Gastrocnemius medialis (tissue), 4 donors: ENCODE measurements at places on chromosomes 13 and 19. TPM values are rescaled to one million over a fixed set of nuclear protein-coding genes. Genes with fewer than 3 reads are reported as not detected.

GRCh38 chr19:19877724-19878123 lies 12.0 kb downstream of the ZNF253 start:
- no peak overlapping the region for H3K27ac ChIP-seq
- H3K4me1 ChIP-seq: no peaks in the 10 kb centered on the region
- H3K36me3 ChIP-seq: peaks cover 4% of the 10 kb centered on the region
- no peak overlapping the region for H3K4me3 ChIP-seq

Gene ZNF66
- 0.82 TPM for total RNA-seq

Gene PCDH17
- total RNA-seq: 1.4 TPM

Gene CLEC4M
- not detected for total RNA-seq

GRCh38 chr19:45243144-45243732 lies 2.0 kb downstream of the EXOC3L2 start:
- H3K27me3 ChIP-seq: no peaks in the 10 kb centered on the region
- H3K4me3 ChIP-seq: no peak overlapping the region
- no peak overlapping the region for H3K27ac ChIP-seq
- no peaks in the 10 kb centered on the region for H3K36me3 ChIP-seq
- H3K4me1 ChIP-seq: peaks cover 1% of the 10 kb centered on the region

DNA sequence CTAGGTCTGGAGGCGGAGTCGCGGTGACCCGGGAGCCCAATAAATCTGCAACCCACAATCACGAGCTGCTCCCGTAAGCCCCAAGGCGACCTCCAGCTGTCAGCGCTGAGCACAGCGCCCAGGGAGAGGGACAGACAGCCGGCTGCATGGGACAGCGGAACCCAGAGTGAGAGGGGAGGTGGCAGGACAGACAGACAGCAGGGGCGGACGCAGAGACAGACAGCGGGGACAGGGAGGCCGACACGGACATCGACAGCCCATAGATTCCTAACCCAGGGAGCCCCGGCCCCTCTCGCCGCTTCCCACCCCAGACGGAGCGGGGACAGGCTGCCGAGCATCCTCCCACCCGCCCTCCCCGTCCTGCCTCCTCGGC lies at the start of gene SLC5A5:
Gene SLC5A5 (plus strand): TSS at position 68 of the 373 bp plus-strand sequence. CDS start 375 bp downstream, outside the sequence.
- H3K4me3 ChIP-seq: no peak within 1 kb of the TSS
- H3K36me3 ChIP-seq: no peaks in the 10 kb centered on the region
- DNase-seq: no peak
- H3K4me1 ChIP-seq: no peaks in the 10 kb centered on the region
- no peak within 1 kb of the TSS for H3K27ac ChIP-seq

Gene ACTL9
- not detected for total RNA-seq

- H3K27me3 ChIP-seq: no peaks in the 10 kb centered on the region
- DNase-seq: no peak
- H3K4me1 ChIP-seq: no peaks in the 10 kb centered on the region
- no peak overlapping the region for H3K27ac ChIP-seq
These were observed 3.8 kb upstream of the ACTL9 start for GRCh38 chr19:8702350-8702749.

Gene MAP2K2
- total RNA-seq: 207 TPM

DNA sequence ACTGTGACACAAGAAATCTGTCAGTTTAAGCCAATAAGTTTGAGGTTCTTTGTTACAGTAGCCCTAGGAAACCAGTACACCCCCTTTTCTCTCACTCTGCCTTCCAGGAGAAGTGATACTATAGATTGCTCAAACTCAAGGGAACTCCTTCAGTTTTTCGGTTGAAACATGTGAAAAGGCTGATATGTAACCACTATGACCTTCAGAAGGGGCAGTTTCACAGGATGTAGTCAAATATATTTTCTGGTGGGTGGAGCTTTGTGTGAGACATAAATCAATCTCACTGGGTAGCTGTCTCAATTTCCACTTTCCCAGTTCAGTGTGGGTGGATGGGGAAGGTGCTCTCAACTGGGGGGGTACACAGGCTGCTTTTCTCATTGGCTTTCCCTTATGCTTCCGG lies 41.7 kb downstream of the HTR2A start:
- H3K36me3 ChIP-seq: no peaks in the 10 kb centered on the region
- no peaks in the 10 kb centered on the region for H3K4me1 ChIP-seq
- no peak overlapping the region for H3K4me3 ChIP-seq
- H3K27me3 ChIP-seq: no peaks in the 10 kb centered on the region

Gene RASIP1
- total RNA-seq: 8.1 TPM

Gene ZNF560
- not detected for total RNA-seq

- no peaks in the 10 kb centered on the region for H3K4me1 ChIP-seq
- no peaks in the 10 kb centered on the region for H3K27me3 ChIP-seq
- no peak overlapping the region for H3K27ac ChIP-seq
- H3K36me3 ChIP-seq: no peaks in the 10 kb centered on the region
These were observed 89.0 kb upstream of the CLDN10 start for GRCh38 chr13:95463531-95463930.

DNA sequence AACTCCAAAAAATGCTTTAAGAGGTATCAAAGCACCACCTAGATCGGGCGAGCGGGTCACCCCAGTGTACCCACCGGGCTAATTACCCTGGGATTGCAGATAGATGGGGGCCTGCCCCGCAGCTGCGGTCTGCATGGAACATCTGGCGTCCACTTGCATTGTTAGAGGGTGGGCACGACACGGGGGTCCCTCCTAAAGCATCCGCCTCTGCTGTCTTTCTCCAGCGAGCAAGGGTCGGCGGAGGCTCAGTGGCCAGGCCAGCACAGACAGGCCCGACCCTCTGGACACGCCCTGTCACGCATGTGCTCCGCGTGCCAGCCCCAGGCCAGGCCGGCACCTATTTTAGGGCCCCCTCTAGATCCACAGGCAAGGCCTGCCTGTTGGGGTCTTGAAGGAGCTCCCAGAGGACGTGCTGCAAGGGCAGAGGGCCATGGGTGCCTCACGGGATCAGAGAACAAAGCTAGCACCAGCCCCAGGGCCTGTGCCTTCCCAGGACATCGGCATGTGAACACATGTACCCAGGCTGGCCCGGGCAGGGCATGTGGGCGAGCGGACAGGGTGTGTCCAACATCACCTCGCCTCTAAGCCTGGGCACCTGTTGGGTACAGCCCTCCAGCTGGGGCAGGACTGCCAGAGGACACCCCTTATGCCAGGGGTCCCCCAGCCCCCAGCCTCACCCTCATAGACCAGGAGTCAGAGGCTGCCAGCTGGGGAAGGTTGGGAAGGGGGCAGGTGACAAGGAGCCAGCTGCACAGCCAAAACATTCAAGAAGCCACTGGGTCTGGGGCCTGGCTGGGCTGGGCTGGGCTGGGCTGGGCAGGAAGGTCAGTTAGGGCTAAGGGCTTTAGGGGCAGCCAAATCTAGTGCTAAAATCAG lies 35.6 kb upstream of the NANOS3 start:
- H3K27me3 ChIP-seq: no peaks in the 10 kb centered on the region
- H3K4me1 ChIP-seq: peaks cover 40% of the 10 kb centered on the region
- no peaks in the 10 kb centered on the region for H3K36me3 ChIP-seq
- H3K27ac ChIP-seq: peak overlapping the region; percentile 99
- peak; percentile 94 for DNase-seq
- peak overlapping the region; percentile 81 for H3K4me3 ChIP-seq

DNA sequence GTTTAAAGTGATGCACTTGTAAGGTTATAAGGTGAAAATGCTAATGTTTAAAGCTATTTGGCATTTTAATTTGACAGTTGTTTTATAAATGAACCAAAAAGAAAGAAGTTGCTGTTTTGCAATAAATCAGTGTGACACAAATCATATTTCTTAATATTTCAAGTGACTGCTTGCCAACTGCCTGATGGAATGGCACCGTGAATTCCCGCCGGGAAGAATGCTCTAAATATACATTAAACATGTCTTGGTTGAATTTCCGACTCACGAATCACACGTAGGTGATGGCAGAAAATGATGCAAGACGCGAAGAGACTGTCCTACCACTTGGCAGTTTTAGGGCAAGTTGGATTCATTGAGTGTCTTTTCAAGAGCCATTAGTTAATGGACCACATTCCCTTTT lies 3.1 kb upstream of the GJB2 start:
- H3K4me1 ChIP-seq: peaks cover 17% of the 10 kb centered on the region
- no peaks in the 10 kb centered on the region for H3K36me3 ChIP-seq
- no peak overlapping the region for H3K27ac ChIP-seq

- H3K4me1 ChIP-seq: peaks cover 4% of the 10 kb centered on the region
- no peak overlapping the region for H3K4me3 ChIP-seq
- peak; percentile 46 for DNase-seq
- H3K27me3 ChIP-seq: no peaks in the 10 kb centered on the region
These were observed 632.1 kb downstream of the DIAPH3 start for GRCh38 chr13:59531571-59532091.

GRCh38 chr13:60000081-60000480 lies 163.6 kb downstream of the DIAPH3 start:
- DNase-seq: no peak
- H3K4me3 ChIP-seq: no peak overlapping the region
- no peaks in the 10 kb centered on the region for H3K27me3 ChIP-seq
- H3K36me3 ChIP-seq: no peaks in the 10 kb centered on the region
- no peaks in the 10 kb centered on the region for H3K4me1 ChIP-seq

Gene CYP4F3
- 0.93 TPM for total RNA-seq

GRCh38 chr19:27794494-27795042 lies 1418.4 kb downstream of the UQCRFS1 start:
- peak overlapping the region; percentile 75 for H3K4me3 ChIP-seq
- H3K27me3 ChIP-seq: no peaks in the 10 kb centered on the region
- peaks cover 28% of the 10 kb centered on the region for H3K4me1 ChIP-seq
- H3K36me3 ChIP-seq: peaks cover 6% of the 10 kb centered on the region

DNA sequence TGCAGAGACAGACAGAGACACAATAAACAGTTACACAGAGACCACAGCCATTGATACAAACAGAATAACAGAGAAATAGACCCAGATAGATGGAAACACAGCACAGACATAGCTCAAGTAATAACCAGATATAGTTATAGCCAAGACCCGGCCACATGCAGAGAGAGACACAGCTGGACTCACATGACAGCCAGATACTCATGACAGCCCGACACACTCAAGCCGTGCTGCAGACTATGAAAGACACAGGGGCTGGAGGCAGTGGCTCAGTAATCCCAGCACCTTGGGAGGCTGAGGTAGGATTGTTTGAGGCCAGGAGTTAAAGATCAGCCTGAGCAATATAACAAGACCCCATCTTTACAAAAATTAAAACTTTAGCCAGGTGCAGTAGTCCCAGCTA lies 1.6 kb upstream of the DENND1C start:
- no peak overlapping the region for H3K27ac ChIP-seq
- H3K27me3 ChIP-seq: peaks cover 8% of the 10 kb centered on the region
- H3K4me3 ChIP-seq: no peak overlapping the region
- no peaks in the 10 kb centered on the region for H3K4me1 ChIP-seq
- H3K36me3 ChIP-seq: no peaks in the 10 kb centered on the region

- H3K36me3 ChIP-seq: no peaks in the 10 kb centered on the region
- DNase-seq: no peak
- no peaks in the 10 kb centered on the region for H3K4me1 ChIP-seq
- H3K27ac ChIP-seq: no peak overlapping the region
- H3K27me3 ChIP-seq: no peaks in the 10 kb centered on the region
These were observed 287.4 kb upstream of the NBEA start for GRCh38 chr13:34654647-34655046.

DNA sequence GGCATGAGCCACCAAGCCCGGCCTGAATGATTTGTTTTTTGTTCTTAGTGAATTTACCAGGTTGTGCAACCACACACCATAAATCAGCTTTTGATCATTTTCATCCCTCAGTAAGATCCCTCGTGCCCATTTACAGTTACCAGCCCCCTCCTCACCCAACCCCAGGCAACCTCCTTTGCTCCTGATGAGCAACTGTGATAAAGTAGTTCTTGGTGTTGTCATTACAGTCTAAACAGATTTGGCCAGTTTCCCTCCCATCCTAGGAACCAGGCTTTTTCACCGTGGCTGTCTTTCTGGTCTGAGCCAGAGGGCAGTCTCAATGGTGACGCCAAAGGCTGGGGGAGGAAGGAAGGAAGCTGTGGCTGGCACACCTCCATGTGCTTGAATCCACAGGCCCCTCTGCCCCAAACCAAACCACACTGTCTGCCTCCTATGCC lies 61.2 kb upstream of the WDFY2 start:
- H3K36me3 ChIP-seq: no peaks in the 10 kb centered on the region
- H3K4me3 ChIP-seq: no peak overlapping the region
- H3K27me3 ChIP-seq: no peaks in the 10 kb centered on the region
- H3K4me1 ChIP-seq: no peaks in the 10 kb centered on the region

Gene ALOX5AP
- 5.6 TPM for total RNA-seq

- no peaks in the 10 kb centered on the region for H3K27me3 ChIP-seq
- no peak overlapping the region for H3K27ac ChIP-seq
- peaks cover 50% of the 10 kb centered on the region for H3K4me1 ChIP-seq
- no peak overlapping the region for H3K4me3 ChIP-seq
- H3K36me3 ChIP-seq: no peaks in the 10 kb centered on the region
- no peak for DNase-seq
These were observed 46.5 kb downstream of the DNM2 start for GRCh38 chr19:10764340-10764894.
